D341Med (cell line): ENCODE measurements at places on chromosomes 12 and 14.

GRCh38 chr14:72723858-72724530 is 169.9 kb downstream of the DPF3 start:
- no peak for DNase-seq

- DNase-seq, result no peak
These were observed 20.7 kb upstream of the CREBL2 start for GRCh38 chr12:12590961-12591360.

GRCh38 chr14:60509438-60510253 is 700 bp downstream of the SIX6 start:
- peak; percentile 52 for DNase-seq

DNA sequence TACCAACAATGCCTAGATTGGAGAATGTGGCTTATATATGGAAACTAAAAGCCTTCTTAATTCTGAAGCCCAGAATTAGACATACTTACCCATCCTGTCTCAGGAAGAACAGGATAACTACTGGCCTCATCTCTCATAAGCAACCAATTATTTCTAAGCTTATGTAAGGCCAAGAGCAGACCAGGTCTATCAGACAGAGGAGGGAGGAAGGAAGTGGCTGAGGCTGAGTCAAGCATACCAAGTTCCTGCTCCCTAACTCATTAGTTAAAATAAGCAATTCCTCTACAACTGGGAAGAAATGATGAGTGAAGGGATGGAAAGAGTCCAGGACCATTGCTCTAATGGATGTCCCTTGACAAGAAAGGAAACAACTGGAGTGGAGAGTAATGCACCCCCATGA is 27.0 kb upstream of the INSM2 start:
- DNase-seq, result no peak

- DNase-seq, result no peak
These were observed 101.3 kb downstream of the TMX1 start for GRCh38 chr14:51341338-51341737.

GRCh38 chr12:120468821-120469449 is 613 bp downstream of the SRSF9 start:
- peak; percentile 81 for DNase-seq

DNA sequence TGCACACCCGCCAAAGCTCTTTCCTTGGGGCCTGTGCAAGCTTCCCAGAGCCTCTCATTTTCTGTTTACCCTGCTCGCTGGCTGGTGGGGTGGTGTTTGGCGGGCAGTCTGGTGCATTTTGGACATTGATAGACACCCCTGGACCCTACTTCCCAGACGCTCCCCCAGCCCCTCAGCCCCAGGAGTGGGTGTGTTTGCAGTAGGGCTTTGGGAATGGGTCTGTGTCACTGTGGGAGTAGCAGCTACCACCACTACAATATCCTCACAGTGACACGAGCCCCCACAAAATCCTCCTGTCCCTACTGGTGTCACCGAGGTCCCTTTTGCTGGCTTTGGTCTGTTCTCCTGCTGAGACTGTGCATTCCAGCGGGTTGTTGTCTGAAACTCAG is 371.3 kb downstream of the TMEM121 start:
- no peak for DNase-seq

- no peak for DNase-seq
These were observed 90.0 kb downstream of the NINJ2 start for GRCh38 chr12:573232-573631.

DNA sequence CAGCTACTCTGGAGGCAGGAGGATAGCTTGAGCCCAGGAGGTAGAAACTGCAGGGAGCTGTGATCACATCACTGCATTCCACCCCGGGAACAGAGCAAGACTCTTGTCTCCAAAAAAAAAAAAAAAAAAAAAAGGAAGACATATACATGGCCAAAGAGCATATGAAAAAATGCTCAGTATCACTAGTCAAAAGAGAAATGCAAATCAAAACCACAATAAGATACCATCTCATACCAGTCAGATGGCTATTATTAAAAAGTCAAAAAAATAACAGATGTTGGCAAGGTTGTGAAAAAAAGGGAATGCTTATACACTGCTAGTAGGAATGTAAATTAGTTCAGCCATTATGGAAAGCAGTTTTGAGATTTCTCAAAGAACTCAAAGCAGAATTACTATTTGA is 174.8 kb upstream of the ATF7IP start:
- no peak for DNase-seq

DNA sequence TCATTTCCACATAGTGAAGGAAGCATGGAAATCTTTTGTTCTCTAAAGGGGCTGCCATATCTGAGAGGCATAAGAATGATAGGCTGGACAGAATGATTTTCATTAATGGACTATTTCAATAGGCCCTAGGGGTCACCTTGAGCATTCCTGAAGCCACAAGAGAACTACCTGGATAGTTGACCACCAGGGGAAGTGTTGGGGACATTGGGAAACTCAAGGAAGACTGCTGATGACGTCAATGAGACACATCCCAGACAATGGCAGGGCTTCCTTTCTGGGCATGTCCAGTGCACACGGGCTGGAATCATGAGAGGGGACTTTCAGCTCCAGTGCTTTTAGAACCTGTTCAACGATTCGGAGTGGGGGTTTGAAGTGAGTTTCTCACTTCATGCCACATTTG is 48.8 kb upstream of the CHST11 start:
- DNase-seq, result no peak

- no peak for DNase-seq
These were observed 10.7 kb downstream of the TMTC1 start for GRCh38 chr12:29773076-29773475.

- no peak for DNase-seq
These were observed 46.6 kb downstream of the SLC17A8 start for GRCh38 chr12:100403446-100403845.

- no peak for DNase-seq
These were observed 429.0 kb downstream of the MDGA2 start for GRCh38 chr14:47246367-47246766.

DNA sequence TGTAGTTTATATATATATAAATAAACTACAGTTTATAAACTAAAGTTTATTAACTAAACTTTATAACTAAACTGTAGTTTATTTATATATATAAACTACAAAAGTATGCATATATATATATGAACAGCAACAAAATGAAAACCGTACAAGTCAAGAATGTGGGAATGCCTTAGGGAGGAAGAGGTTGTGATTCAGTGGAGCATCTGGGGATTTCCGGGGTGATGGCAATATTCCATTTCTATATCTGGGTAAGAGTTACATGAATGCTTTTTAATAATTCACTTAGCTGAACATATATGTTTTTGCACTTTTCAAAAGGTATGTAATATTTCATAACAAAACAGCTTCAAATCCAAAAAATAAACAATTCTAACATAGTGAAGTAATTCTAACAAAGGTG is 30.1 kb upstream of the CAND1 start:
- no peak for DNase-seq

GRCh38 chr12:46858368-46858767 is 32.6 kb upstream of the SLC38A4 start:
- no peak for DNase-seq

DNA sequence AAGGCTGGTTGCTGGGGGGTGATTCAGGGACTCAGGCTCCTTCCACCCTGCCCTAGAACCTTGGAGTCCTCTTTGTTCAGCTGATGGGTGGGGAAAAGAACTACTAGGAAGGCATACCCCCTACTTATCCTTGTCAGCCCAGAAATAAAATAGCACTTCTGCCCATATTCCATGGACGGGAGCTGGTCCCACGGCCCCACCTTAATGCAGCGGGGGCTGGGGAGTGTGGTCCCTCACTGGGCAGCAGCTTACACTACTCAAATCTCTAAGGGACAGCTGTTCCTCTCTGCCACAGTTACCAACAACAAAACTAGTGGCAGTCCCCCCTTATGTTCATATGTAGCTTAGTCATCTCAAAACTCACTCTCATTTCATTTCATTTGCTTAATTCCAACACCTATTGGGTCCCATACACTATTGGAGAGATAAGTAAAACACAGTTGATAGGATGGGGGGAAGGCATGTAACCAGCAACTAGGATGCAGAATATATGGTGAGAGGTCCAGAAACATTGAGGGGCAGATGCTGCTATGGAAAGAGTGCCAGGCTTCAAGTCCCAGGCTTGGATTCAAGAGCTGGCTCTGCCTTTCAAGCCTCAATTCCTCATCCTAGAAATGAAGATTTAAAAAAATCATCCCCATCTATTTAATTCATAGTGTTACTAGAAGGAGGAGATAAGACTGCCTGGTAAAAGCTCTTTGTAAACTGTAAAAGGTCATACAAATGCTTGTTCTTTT is 83.7 kb upstream of the RIC8B start:
- DNase-seq, result no peak

GRCh38 chr12:24929953-24930352 is 18.9 kb downstream of the BCAT1 start:
- DNase-seq, result no peak

- DNase-seq, result no peak
These were observed 2.3 kb upstream of the TRAFD1 start for GRCh38 chr12:112122823-112123690.

DNA sequence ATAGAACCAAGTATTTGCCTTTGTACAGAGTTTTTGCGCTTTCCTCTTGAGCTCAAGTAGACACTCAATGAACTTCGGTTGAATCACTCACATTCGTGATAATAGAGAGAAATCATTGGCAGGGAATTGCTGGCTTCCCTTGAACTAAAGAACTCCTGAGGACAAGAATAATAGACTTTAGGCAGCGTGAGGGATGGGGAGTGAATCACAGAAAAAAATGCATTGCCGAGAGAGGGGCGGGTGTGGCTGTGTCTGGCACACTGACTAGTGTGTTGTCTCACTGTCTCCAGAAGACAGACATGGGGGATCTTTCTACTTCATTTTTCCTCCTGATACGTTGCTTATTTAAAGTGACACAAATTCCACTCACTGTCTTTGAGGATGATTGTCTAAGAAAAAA is 805.2 kb downstream of the BCL11B start:
- DNase-seq, result no peak

DNA sequence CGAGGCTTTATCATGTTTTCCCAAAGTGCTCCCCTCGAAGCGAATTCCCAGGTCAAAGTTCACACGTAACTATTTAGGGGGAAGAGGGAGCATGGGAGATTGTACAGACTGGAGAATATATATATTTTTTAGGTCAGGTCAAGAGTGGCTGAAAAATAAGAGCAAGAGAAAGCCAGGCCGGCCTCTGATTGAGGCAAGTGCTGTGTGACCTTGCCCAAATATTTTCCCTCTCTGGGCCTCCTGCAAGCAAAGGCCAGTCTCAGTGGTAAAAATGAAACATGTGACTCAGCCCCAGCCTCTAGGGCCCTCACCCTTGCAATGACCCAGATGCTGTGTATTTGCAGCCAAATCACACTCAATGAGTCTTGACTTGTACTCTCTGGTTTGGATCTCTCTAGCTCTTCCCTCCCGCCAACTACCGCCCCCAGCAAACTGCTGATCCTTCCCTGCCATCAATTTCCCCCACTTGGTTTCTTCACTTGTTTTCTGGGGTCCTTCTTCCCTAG is 34.1 kb downstream of the SMUG1 start:
- DNase-seq, result no peak

DNA sequence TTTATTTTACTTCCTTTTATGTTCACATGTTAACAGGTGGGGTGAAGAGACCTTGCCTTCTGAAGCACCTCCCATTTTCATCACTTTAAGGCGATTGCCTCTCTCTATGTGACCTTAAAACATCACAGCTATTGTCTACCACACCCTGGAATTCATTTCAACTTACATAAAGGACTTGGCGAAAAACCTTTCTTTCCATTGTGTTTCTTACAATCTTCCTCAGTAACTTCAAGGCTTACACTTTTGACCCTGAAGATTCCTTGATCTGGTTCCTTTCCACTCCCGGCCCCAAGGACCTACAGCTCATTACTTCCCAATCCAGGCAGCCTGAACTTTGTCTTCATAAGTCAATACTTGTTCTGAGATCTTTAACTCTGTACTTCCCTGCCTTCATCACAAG is 443.3 kb downstream of the ADAMTS20 start:
- no peak for DNase-seq

DNA sequence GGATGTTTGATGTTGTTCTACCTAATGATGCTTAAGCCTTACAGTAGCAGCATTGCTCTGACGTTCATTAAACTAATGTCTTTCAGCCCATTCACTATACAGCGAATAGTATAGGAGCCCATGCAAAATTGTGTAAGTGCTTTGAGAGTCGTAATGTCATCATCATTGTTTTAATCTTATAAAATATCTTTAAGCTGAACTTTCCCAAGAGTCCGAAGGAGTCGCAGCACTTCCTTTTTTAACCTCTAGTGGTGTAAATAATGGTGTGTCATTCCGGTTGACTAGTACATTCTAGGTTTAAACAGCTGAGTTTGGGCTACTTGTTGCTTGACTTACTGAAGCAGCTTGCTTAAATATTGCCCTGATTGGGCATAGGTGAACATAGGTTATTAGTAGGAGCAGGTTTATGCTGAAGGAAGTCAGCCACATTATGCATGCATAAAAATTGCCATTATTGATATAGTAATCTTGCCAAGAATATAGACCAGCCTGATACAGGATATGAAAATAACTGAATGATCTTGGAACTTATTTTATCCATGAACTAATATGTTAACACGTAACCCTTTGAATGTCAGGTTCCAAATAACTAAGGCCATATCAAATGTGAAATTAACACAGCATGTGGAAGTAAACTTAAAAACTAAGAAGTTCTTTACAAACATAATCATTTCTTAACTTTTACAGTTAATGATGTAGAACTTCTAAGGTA is 2.6 kb downstream of the WNK1 start:
- DNase-seq, result peak; percentile 40

GRCh38 chr14:89399594-89400068 is 17.4 kb downstream of the FOXN3 start:
- DNase-seq, result no peak

- no peak for DNase-seq
These were observed 4.9 kb downstream of the BMP4 start for GRCh38 chr14:53951627-53952303.

DNA sequence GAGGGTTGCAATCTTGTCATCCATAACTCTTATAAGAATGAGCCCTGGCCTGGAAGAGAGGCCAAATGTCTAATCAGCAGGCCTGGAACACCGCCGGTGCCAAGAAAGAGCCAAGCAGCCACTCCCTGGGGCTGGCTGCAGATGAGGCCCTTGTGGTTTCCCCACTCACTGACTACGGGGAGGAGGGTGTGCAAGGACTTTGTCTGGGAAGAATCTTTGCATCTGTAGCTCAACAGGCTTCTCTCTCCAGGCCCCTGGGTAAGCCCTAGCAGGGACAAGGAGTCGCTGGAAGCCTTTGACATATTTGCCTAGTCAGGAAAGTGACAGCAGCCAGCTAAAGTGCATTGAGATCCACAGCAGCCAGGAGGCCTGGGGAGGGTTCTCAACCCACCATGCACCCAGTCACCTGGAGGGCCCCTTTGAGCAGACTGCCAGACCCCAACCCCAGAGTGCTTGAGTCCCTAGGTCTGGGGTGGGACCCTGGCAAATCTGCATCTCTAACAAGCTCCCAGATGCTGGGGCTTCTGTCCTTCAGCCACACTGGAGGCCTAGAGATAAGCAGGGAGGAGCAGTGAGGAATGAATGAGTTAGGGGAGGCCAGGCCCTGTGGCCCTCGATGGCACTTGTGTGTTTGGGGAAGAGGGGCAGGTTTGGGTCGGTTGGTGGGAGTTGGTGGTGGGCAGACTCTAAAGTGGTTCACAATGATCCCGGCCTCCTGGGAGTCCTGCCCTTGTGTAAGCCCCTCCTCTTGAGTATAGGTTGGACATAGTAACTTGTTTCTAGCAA is 13.9 kb upstream of the LRTM2 start:
- no peak for DNase-seq

GRCh38 chr12:57169046-57169795 is 21.8 kb upstream of the LRP1-AS start:
- DNase-seq, result no peak
